ENCODE measurements at places on chromosomes 1 and 21.

DNA sequence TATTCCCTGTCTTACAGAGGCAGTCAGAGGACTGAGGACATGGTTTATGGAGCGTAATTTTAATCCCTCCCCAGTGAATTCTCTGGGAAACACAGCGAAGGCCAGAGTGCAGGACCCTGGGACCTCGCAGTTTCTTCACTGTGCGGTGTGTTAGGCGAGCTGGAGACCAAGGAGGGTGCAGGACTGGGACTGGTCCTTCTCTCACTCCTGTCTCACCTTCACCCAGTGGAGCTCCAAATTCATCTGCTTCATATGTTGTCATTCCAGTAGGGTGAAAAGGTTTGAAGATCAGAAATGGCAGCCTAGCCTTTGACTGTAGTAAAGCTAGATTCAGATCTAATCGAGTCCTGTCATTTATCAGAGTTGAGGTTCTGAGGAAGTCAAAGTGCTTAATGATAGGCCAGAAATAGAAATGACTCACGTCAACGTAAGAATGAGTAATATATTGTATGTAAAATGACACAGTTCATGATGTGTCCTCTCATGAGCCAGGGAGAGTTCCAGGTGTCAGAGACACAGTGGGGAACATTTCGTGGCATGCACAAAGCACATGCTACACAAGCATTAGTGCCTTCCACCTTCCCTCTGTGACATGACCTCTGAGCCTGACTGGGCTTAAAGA, 647.5 kb downstream of the SMYD3 start:
- DNase-seq: no peak

- no peak for DNase-seq
These were observed 9.5 kb downstream of the TMEM222 start for GRCh38 chr1:27331426-27331825.

DNA sequence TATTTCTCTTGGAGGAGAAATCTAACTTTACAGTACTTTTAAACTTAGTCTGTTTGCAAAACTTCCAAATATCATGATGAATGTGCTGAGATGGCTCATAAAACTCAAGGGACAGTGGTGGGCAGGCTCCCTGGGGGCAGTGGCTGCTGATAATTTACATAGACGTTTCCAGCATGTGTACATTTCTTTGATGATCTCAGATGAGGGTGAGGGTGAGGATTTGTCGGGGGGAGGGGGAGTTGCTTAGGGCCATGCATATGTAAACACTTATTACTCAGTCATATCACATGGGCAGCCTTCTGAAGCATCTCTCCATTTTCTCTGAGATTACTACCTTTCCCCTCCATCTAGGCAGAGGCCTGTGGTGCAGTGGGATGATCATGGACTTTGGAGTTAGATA, 152.9 kb upstream of the HMGB4 start:
- no peak for DNase-seq

GRCh38 chr1:165580931-165581871, 37.4 kb downstream of the LRRC52 start:
- DNase-seq: no peak

DNA sequence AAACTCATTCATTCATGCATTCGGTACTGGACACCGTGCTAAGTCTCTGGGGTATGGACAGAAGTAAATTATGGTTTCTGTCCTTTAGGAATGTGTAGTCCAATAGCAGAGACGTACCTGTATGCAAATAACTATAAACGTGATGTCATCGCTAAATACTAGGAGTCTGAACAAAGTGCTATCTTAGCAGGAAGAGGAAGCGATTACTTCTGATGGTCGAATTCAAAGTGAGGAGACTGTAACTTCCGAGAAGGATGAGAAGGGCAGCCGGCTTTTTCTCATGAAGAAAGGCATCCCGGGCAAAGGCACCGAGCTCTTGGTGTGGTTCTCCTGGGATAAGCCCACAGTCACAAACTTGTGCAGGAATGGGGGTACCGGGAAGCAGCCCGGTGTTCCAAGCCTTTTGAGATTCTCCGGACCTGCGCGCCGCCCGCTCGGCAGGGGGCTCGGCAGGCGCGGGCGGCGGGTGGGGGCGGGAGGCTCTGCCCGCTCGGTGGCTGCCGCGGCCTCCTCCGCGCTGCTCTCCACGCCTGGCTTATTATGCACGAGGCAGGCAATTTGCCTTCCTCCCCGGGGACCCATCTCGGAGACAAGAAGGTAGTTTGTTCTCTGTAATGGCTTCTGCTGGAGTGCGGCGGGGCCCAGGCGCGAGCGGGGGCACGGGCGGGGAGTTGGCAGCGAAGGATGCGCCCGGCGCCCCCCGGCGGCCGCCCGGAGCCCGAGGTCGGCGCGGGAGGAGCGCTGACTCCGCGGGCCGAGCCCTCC, 67.5 kb upstream of the CD1D start:
- DNase-seq: peak; percentile 27
